Foreskin fibroblast (primary cell): ENCODE measurements at places on chromosomes 16 and 17.

- no peak for DNase-seq
Observed at GRCh38 chr16:81797443-81797842, 18.4 kb downstream of the PLCG2 start.

DNA sequence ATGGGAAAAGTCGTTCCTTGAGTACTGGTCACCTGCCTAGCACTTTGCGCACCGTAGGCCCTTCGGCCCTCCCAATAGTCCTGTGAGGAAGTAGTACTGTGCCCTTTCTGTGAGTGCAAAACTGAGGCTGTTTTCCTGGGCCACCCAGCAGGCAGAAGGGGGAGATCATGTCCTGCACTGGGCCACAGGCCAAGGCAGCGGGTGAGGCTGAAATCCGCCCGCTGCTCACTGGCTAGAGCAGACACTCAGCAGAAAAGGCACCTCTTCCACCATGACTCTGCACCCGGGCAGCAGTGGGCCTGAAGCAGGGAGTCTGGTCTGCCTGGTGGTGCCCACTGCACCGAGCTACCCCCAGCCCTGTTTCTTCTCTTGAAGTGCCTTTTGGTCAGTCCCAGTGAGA lies 20.2 kb downstream of the METTL22 start:
- DNase-seq: no peak

- DNase-seq: peak; percentile 70
Observed at GRCh38 chr17:37824534-37825485, 80.0 kb upstream of the HNF1B start.

- no peak for DNase-seq
Observed at GRCh38 chr16:1762879-1763520, 8.3 kb downstream of the NME3 start.

DNA sequence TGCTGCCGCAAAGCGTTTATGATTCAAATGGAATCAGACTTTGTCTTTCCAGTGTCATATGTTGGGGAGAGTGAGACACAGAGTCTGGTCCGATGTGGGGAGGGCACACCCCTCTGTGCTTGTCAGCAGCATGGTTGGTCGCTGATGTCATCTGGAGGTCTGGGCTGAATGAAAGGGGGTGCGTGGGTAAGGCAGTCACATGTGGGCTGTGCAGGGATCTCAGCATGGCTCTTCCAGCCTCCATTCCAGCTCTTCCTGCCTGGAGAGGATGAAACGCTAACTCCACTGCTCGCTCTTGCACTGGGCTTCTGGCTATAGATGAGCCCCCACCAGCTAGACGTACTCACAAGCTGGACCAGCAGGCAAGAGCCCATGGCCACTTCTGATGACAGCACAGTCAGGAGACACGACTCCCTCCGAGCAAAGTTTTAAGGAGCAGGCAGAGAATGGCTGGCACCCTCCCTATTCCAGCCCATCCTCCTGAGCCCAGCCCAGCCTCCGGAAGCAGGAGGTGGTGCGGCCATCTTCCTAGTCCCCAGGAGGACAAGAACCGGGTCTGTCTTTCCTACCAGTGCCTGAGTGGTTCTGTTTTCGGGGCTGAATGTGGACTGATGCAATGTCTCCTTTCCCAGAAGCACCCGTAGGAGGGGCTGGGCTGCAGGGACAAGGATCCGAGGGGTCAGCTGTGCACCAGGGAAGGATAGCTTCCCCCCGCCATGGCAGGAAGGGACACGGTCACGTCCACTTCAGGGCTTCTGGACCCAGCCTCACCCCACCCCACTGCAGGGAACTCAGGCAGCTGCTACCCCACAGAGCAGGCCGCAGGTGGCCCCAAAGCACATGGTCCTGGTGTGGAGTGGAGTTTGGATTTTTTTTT lies 41.5 kb upstream of the CBFA2T3 start:
- peak; percentile 37 for DNase-seq

GRCh38 chr16:1537763-1538289 lies 4.4 kb downstream of the TMEM204 start:
- no peak for DNase-seq

DNA sequence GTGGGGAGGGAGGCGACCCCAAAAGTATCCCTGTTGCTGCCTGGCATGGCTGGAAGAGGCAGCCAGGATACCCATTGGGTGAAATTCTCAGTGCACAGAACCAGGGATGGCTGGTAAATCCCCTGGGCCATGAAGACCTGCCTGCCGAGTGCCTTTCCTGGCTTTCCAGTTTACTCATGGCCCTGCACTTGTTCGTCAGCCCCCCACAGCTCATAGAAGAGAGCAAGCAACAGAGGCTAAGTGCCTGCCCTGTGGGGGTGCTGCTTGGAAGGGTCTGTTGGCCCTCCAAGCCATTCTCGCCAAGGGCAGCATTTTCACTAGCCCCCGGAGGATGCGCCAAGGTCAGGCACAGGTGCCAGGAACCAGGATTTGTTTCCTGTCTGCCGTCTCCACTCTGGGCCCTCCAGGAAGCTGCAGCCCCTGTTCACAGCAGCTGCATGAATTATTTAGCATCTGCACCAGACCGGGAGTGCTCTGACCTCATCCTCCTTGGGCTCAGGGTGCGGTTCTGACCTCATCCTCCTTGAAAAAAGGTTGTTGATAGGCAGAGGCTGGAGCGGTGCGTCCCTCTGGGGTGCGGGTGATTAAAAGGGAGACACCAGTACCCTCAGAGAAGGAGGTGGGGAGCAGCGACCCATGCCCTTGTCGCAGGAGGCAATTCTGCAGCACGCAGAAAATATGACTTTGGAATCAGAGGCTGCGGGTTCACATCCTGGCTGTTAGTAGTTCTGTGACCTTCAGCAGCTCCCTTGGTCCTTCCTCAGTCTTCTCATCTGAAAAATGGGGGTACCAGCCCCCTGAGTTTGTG lies 14.2 kb upstream of the CD300A start:
- DNase-seq: no peak

GRCh38 chr17:48131216-48131824 lies 23.8 kb downstream of the SNX11 start:
- peak; percentile 81 for DNase-seq

DNA sequence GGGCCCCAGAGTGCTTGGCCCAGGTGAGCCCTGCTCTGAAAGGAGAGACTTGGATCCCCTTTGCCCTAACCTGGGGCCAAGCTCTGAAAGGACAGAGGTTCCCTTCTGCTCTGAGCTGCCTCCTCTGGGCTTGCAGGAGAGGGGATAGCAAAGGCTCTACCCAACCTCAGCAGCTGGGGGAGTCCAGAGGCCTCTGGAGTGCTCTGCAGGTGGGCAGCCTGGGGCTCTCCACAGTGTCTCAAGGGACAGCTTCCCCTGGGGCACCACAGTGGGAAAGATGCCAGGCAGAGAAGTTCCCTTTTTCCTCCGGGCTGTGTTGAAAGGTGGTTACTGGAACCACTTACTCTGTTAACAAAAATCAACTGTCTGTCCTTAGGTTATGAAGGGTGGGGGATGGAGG lies 48.2 kb upstream of the MGAT5B start:
- DNase-seq: no peak

GRCh38 chr17:40366861-40367518 lies 2.5 kb upstream of the GJD3 start:
- no peak for DNase-seq

DNA sequence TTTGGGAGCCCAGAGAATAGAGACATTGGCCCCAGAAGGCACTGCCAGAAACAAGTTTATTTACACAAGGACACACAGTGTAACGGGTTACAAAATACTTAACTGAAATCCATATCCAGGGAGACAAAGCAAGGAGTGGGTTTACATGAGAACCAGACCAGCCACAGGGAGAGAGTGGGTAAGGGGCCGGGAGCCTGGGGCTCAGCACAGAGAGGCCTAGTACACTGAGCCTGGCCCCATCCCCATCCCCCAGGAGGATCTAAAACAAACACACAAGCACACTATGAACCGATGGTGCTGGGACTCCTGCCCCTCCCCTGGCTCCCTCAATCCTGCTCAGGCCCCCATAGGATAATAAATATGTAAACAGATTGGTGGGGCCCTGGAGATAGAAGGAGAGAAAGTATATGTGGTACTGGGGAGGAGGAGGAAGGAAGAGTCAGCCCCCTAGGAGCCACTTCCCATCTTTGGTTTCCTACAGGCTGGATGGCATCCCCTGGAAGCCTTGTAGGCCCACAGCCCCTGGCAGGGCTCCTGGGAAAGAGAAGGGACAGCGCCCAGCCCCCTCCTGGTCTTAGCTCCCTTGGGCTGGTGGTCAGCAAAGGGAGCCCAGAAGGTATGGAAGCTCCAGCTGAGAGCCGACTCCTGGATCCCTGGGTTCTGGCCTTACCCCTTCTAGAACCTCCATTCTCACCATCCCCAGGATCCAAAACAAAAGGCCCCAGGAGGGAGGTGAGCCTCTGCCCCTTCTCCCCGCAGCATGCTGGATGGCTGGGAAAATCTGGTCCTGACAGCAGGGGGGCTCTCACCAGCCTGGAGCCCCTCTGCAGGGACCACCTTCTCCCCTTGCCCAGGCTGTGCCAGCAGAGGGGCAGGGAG lies 6.4 kb downstream of the G6PC3 start:
- DNase-seq: no peak

- DNase-seq: no peak
Observed at GRCh38 chr16:88928405-88929090, 48.5 kb downstream of the CBFA2T3 start.

- DNase-seq: peak; percentile 95
Observed at GRCh38 chr17:58658804-58659713, 32.8 kb downstream of the TEX14 start.

- peak; percentile 37 for DNase-seq
Observed at GRCh38 chr17:49850772-49851386, 3.0 kb upstream of the TAC4 start.

GRCh38 chr17:67998466-67998865 lies 2.2 kb upstream of the C17orf58 start:
- DNase-seq: no peak

- no peak for DNase-seq
Observed at GRCh38 chr16:4016005-4016352, 100.3 kb downstream of the ADCY9 start.

GRCh38 chr17:76082326-76083251 lies 3.6 kb downstream of the ZACN start:
- DNase-seq: no peak

- no peak for DNase-seq
Observed at GRCh38 chr17:21252289-21252795, 868 bp downstream of the NATD1 start.

- no peak for DNase-seq
Observed at GRCh38 chr16:63922560-63922959, 1199.3 kb downstream of the CDH11 start.

DNA sequence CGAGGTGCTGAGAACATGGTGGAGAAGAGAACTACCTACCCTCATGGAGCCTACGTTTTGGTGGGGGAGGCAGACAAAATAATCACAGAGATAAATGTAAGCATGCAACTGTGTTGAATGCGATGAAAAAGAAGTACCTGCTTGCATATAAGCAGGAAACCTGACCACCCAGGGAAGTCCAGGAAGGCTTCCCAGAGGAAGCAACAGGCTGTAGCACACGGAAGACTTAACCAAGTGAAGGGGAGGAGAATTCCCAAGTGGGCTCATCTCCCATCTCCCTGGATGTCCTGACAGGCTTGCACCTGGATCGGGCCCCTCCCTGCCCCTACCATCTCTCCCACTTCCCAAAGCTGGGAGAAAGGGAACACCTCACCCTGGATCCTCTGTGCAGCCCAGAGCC lies 2.0 kb downstream of the SCRN2 start:
- DNase-seq: no peak
